ENCODE measurements at places on chromosomes 16 and 17.

GRCh38 chr17:82767041-82767754 lies 15.3 kb downstream of the TBCD start:
- DNase-seq: peak; percentile 35

- no peak for DNase-seq
Observed at GRCh38 chr16:73605309-73605708, 557.4 kb upstream of the ZFHX3 start.

- no peak for DNase-seq
Observed at GRCh38 chr17:78558181-78558850, 18.9 kb downstream of the DNAH17 start.

DNA sequence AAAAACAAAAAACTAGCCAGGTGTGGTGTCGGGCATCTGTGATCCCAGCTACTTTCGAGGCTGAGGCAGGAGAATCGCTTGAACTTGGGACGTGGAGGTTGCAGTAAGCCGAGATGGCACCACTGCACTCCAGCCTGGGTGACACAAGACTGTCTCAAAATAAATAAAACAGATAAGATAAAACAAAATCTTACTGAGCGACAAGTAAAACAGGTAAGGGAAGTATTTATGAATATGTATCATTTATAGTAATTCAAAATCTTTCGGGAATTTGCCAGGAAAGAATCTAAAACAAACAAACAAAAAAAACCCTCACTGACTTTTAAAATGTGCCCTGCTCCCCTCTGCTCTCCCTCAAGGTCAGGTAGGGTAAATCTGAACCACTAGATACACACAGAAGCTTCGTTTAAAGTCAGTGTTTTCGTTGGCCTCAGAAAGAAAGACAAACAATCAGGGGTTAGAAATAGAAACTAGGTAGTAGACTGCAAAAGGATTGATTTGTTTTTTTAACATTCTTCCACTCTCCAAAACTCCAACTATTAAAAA lies 2.1 kb downstream of the PRPSAP1 start:
- no peak for DNase-seq

GRCh38 chr16:8070506-8070905 lies 519.8 kb downstream of the TMEM114 start:
- DNase-seq: peak; percentile 65

DNA sequence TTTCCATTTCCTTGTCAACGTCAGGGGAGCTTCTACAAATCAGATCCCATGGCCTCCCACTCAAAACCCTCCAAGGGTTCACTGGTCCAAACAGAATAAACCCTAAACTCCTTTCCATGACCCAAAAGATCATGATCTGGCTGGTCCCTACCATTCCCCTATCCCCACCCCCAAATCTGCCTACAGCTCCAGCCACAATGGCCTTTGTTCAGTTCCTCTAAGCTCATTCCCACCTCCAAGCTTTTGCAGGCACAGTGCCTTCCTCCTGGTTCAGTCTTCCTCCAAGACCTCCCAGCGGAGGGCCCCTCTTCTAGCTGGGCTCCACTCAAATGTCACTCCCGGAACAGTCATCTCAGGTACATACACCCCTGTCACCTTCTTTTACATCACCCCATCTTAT lies 2.0 kb downstream of the GPRC5B start:
- no peak for DNase-seq
